ENCODE measurements at places on chromosomes 7 and 10. TPM values are rescaled to one million over a fixed set of nuclear protein-coding genes. Genes with fewer than 3 reads are reported as not detected.

DNA sequence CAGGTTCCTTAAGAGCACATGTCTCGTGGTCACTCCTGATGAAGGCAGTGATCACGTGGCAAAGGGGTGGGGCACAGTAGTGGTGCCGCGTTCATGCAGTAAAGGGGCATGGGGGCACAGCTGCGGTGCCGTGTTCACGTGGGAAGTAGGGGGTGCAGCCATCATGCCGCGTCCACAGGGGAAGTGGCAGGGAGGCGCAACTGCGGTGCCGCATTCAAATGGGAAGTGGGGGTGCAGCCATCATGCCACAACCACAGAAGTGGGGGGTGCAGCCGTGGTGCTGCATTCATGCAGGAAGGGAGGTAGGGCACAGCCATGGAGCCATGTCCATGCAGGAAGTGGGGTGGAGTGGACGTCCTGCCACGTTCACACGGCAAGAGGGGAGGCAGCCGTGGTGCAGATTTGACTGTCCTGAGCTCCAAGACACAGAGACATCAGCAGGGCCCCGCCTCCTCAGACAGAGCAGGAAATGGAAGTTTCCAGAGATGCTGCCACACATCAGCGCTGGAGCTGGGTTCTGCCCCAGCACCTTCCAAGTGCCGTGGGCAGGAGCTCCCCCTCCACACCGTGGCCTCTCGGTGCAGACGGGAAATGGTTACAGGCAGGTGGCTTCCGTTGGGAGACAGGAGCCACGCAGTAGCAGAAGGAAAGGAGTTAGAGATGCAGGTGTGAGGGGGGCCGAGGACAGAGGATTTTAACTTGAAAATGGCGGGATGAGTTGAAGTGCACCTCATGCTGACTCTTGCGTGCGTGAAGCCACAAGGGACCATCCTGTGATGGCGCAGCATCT is 95.0 kb upstream of the DDC start:
- DNase-seq, result no peak

DNA sequence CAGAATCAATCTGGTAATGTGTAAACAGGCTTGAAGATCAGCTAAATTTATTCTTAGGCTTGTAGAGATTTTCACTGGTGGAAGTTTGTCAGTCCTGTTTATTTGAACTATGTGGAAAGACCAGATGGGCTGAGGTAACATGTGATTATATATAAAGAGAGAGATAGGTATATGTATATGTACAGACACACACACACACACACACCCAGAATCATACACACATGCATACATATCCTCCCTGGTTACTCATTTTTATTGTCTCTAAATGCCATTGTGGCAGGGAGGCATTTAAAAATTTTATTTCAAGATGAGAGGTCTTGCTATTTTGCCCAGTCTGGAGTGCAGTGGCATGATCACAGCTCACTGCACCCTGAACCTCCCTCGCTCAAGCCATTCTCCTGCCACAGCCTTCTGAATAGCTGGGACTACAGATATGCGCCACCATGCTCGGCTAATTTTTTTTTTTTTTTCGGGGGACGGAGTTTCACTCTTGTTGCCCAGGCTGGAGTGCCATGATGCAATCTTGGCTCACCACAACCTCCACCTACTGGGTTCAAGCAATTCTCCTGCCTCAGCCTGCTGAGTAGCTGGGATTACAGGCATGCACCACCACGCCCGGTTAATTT is 78.1 kb upstream of the CYTH3 start:
- no peak for DNase-seq

DNA sequence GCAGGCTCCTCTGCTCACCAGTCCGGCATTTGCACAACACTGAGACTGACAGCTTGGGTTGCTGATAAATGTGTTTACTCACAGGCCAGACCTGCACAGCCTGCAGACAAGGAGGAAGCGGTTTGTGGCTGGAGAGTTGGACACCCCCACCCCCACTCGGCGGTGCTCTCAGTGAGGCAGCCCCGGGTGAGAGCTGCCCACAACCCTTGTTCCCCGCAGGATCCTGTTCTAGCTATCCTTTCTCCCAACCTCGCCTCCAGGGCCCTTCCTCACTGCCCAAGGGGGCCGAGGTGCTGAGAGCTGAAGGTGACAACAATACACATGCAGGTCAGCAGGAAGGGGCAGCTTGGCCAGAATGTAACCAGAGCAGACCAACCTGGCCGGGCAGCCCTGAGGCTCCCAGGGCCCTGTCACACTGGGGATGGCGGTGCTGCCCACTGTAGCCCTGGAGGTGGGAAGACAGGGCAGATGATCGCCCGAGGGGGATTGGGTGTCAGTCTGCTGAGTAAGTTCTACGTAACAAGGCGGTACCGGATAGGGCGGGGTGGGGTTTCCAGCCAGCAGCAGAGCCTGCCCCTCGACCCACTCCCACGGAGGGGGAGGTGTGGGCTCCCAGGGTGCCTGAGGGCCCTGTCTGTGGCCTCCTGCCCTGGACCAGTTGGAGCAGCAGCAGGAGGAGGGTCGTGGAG is 2.1 kb upstream of the ADAM8 start:
- no peak for DNase-seq

GRCh38 chr10:33142295-33142694 is 184.3 kb upstream of the ITGB1 start:
- no peak for DNase-seq

ADAM8 gene
- polyA plus RNA-seq, result 4.4 TPM

RNF133 gene
- polyA plus RNA-seq, result 0.33 TPM

HOGA1 gene
- polyA plus RNA-seq, result 1.2 TPM

MMS19 gene
- polyA plus RNA-seq, result 89.7 TPM

TAF5 gene
- 5.6 TPM for polyA plus RNA-seq

PRSS37 gene
- 0.38 TPM for polyA plus RNA-seq
